ENCODE measurements at places on chromosomes 3 and 15.

DNA sequence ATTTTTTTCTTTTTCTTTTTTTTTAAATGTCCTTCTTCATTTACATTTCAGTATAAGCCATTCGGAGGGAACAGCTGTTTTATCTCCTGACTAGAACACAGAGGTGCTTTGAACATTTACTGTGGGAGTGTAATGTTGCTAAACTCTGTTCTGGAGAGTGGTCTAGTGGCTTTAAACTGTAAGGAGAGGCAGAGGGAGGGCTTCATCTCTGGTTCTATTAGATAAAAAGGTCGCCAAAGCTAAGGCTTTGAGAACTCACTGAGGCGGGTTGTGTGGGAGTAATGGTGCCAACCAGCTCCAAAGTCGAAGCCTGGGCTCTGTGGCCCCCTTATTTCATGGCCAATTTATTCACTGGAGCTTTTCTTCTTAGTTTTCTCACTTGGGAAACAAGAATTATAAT is 133.2 kb downstream of the ANXA2 start:
- no peak overlapping the region for H3K4me3 ChIP-seq
- no peaks in the 10 kb centered on the region for H3K4me1 ChIP-seq
- H3K27ac ChIP-seq = no peak overlapping the region

- H3K27ac ChIP-seq = no peak overlapping the region
- no peaks in the 10 kb centered on the region for H3K4me1 ChIP-seq
- H3K36me3 ChIP-seq = no peaks in the 10 kb centered on the region
- no peaks in the 10 kb centered on the region for H3K27me3 ChIP-seq
- no peak overlapping the region for H3K4me3 ChIP-seq
These were observed 677.4 kb downstream of the SQOR start for GRCh38 chr15:46312133-46312740.

DNA sequence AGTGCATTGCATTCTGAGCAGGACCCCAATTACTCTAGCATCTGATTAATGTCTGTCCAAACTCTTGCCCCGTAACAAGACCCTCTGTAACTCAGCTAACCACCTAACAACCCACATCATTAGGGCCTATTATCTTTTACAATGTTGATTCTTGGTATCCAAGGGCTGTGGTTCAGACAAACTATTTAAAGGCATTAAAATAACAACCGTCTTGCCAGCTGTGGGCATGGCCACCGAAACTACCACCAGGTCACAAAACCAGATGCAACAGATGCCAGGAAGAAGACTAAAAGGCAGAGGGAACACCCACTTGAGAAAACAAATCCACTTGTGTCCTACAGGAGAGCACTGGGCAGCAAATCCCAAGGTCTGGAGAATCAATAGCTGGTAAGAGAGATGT is 262.9 kb downstream of the ERC2 start:
- no peaks in the 10 kb centered on the region for H3K36me3 ChIP-seq
- DNase-seq = no peak
- H3K27ac ChIP-seq = no peak overlapping the region
- H3K4me1 ChIP-seq = peaks cover 2% of the 10 kb centered on the region
- H3K4me3 ChIP-seq = no peak overlapping the region

DNA sequence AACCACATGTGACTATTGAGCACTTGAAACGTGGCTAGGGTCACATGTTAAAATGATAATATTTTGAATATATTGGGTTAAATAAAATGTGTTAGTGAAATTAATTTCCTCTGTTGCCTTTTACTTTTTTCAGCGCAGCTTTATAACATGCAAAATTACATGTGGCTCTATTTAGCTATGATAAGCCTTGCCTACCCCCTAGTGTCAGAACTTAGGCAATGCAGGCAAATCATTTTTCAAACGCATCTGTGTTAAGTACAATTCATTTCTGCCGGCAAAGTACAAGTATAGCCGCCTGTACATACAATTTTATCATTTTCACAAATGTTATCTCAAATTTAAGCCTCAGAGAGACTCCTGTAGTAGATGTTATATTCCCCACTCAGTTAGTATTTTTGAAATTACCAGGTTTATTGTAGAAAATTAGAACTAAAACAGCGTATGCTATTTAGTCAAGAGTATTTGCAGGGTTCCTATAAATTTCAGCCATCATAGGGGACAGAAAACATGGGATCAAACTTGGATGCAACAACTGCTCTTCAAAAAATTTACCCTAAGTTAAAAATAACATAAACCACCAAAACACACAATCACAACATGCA is 56.1 kb downstream of the TAFA4 start:
- H3K4me1 ChIP-seq = no peaks in the 10 kb centered on the region
- peaks cover 20% of the 10 kb centered on the region for H3K27me3 ChIP-seq
- H3K4me3 ChIP-seq = no peak overlapping the region
- no peak for DNase-seq
- H3K36me3 ChIP-seq = no peaks in the 10 kb centered on the region

- no peak overlapping the region for H3K4me3 ChIP-seq
These were observed 12.8 kb upstream of the UTS2B start for GRCh38 chr3:191343115-191343514.

DNA sequence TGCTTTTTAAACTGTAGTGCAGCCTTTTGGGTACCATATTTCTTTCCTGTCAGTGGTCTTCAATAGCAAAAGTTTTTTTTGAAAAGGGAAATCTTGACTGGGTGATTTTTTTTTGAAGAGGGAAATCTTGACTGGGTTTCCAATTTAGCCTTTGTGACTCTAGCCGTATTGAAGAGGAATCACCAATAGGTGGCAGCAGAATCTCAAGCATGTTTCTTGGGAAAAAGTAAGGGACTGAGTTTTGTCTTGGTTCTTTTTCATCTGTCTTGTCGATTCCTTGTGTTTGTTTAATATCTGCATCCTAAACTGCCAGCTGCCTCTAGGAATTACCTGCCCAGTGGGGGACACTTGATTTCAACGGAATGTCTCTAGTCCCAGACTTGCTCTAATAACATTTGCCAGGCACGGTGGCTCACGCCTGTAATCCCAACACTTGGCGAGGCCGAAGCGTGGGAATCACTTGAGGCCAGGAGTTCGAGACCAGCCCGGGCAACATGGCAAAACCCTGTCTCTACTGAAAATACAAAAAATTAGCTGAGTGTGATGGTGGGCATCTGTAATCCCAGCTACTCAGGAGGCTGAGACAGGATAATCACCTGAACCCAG is 89.2 kb downstream of the RBPMS2 start:
- H3K27ac ChIP-seq = no peak overlapping the region
- DNase-seq = no peak
- H3K36me3 ChIP-seq = peaks cover 30% of the 10 kb centered on the region
- H3K4me3 ChIP-seq = no peak overlapping the region
